Lung microvascular endothelial cell (primary cell): ENCODE measurements at places on chromosomes 1 and 21. TPM values are rescaled to one million over a fixed set of nuclear protein-coding genes. Genes with fewer than 3 reads are reported as not detected.

DNA sequence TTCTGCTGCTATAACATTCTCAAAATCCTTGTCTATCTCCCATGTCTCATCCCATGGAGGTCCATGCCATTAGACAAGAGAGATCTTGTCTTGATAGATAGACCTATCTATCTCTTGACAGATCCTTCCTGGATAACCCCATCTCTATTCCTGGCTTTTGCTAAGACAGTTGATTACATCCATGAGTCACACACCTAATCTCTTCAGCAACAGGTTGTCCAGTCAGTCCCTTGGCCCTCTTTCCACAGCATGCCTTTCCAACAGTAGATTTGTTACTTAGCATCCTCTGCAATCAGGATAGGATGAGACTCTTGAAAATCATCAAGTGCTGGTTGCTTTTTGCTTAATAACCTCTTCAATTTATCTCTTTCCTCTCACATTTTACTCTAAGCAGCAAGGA lies 46.6 kb downstream of the TRMT1L start:
- no peak for DNase-seq

DNA sequence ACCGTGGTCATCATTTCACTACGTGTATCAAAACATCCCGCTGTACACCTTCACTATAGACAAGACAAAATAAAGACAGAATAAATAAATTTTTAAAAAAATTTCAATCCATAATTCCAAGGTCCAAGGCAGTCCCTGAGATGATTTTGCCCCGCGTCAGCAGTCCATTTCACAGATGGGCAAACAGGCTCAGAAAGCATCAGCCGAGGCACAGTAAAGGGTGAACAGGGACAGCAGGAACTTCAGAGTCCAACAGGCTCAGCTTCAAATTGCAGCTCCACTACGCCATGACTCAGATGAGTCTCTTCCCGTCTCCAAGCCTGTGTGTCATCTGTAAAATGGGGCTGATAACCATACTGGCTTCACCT lies 15.0 kb downstream of the MATN1 start:
- no peak for DNase-seq

GRCh38 chr1:6944434-6944833 lies 159.2 kb downstream of the CAMTA1 start:
- DNase-seq: no peak

GRCh38 chr1:38872401-38873026 lies 634 bp downstream of the MYCBP start:
- peak; percentile 16 for DNase-seq

- DNase-seq: no peak
Observed at GRCh38 chr1:167977245-167977644, 40.4 kb upstream of the MPC2 start.

GRCh38 chr1:117127795-117128194 lies 6.2 kb upstream of the TRIM45 start:
- no peak for DNase-seq

- DNase-seq: no peak
Observed at GRCh38 chr21:45295576-45296365, 8.1 kb upstream of the POFUT2 start.

GRCh38 chr1:169689395-169689794 lies 22.0 kb downstream of the SELL start:
- DNase-seq: no peak

DNA sequence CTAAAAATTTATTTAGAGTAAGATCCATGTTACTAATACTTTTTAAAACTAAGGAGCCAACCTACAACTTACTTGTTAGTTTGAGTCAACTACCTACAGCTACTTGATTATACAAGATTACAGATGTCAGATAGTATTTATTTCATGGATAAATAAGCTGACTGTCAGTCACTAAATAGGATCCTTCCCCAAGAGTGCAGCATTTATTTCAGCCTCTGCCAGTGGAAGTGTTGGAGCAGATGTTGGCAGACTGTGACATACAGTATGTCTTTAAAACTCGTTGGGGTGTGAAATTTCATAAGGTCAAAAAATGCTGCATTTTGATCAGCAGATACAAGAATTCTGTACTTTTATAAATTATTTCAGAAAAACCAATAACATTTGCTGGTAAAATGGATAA lies 156.2 kb downstream of the AKT3 start:
- no peak for DNase-seq

- DNase-seq: no peak
Observed at GRCh38 chr1:7749126-7749525, 22.0 kb upstream of the VAMP3 start.

- DNase-seq: no peak
Observed at GRCh38 chr1:94614168-94614815, 72.7 kb upstream of the F3 start.

- no peak for DNase-seq
Observed at GRCh38 chr1:197920414-197921117, 3.4 kb downstream of the LHX9 start.

GRCh38 chr1:198337886-198338285 lies 181.1 kb downstream of the NEK7 start:
- DNase-seq: no peak

GRCh38 chr1:67170751-67171573 lies 4.7 kb downstream of the IL23R start:
- DNase-seq: no peak

DNA sequence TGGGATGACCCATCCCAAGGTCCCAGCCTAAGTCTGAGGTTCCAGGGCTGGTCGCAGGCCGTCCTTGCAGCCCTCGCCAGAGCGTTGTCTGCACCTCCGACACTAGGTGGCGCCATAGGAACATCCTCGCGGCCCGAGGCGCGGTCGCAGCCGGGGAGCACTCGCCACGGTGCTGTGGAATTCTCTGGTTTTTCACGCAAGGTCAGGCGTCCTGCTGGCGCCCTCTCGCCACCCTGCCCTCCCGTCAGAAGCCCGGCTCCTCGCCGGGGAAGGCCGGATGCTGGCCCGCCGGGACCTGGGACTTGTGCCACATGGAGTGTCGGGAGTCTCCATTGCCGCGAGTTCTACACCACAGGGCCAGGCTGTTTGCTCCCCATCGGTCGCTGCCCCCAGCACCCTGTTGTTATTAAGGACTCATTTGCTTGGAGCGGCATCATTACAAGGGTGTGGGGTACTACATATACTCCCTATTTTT lies 196.8 kb upstream of the LMO4 start:
- DNase-seq: peak; percentile 83

Gene RCSD1
- 21.4 and 99.8 TPM in 2 replicates for total RNA-seq

Gene KCND3
- 0.20 and 0.44 TPM in 2 replicates for total RNA-seq

Gene EPS8L3
- not detected in 2 replicates for total RNA-seq

Gene OR2T29
- total RNA-seq: not detected in 2 replicates

Gene DCST2
- 0.20 TPM in 1 of 2 replicates, not detected in the other for total RNA-seq

Gene TEX38
- under 0.01 TPM in 1 of 2 replicates, not detected in the other for total RNA-seq
